Stimulated activated CD4-positive, alpha-beta T cell treated with anti-CD3 and anti-CD28 coated beads, Interleukin-1b, Interleukin-23, amount 100 ng/mL, for 1 hour (primary cell): ENCODE measurements at places on chromosomes 3 and 15.

- no peak for DNase-seq
Measured at GRCh38 chr3:72137865-72138861, 353.2 kb upstream of the PROK2 start.

DNA sequence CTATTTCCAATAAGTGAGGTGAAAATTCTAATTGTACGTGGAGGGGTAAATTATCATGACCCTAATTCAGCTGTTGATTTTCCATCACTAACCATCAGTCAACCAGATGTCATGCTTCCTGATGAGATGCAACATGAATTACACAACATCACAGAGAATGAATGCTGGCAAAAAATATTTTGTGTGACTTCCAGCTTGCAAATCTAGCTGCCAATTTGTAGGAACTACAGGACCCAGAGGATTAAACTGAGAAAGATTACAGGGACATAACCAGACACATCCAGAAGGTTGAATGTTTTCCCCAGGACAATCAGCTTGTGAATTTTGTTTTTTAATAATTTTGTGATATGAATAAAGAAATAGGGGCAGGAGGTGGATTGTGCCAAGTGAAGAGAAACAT lies 349.0 kb upstream of the ATP10A start:
- DNase-seq, result no peak

DNA sequence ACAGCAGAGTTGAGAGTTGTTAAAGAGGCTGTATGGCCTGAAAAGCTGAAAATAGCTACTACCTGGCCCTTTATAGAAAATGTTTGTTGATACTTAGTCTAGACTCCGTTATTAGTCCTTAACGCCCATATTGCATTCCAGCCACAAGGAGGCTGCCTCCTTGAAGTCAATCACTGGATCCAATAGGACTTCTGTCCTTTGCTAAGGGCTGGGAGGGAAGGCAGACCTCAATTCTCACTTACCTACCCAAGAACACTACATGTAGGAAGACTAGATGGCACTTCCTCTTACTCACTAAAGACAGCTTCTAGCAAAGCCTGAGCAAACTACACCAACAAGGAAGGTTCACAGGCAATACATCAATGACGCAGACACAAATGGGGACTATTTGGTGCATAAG lies 139.5 kb upstream of the HACD2 start:
- no peak for DNase-seq

GRCh38 chr3:30964612-30965011 lies 70.2 kb upstream of the GADL1 start:
- no peak for DNase-seq

- no peak for DNase-seq
Measured at GRCh38 chr3:56737006-56737405, 53.9 kb upstream of the TASOR start.

- no peak for DNase-seq
Measured at GRCh38 chr3:189502676-189503257, 128.4 kb upstream of the TP63 start.

GRCh38 chr3:133989936-133990702 lies 39.6 kb downstream of the SLCO2A1 start:
- DNase-seq, result no peak

DNA sequence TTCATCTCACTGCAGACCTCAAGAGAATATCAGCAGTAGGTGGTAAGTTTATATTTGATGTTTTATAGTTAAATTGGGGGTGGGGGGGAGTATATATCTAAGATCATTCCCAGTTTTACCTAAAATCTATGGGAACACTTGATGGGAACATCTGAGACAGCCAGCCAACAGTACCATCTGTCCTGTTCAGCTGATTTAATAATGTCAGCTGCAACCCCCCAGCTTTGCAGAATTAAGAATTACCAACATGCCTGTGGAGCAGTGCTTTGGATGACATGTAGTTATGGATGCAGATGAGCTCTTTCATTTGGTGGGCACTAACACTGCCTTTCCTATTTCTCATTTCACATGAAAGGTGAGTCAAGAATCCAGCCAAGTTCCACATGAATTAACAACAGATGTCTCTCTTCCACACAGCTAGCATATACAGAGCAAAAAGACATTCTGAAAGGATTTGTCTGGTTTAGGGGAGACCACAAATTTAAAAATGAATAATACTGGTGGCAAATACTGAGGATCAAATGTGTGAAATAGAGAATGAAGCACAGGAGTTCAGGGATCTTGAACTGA lies 76.2 kb downstream of the SETD5 start:
- DNase-seq, result no peak

GRCh38 chr15:91821458-91821857 lies 32.0 kb upstream of the SLCO3A1 start:
- DNase-seq, result no peak

GRCh38 chr15:89167267-89168176 lies 53.9 kb downstream of the RLBP1 start:
- no peak for DNase-seq

DNA sequence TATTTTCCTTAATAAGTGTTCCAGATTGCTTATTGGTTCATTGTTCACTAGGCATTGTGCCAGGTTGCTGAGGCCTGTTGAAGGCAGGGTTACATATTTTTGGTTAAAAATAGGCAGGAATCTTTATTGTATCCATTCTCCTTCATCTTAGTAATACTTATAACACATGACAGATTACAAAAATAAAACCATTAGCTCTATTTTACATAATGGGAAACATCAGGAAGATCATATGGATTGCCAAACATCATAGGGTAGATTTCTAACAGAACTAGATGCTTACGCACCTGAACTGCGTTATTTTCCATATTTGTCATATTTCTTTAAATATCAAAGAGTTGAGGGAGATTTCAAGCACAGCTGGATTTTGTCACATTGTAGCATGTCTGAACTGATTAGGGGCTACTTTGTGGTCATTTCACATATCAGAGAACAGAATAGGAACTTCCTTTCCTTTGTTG lies 462.9 kb upstream of the SGO1 start:
- no peak for DNase-seq

GRCh38 chr3:153599685-153600084 lies 437.7 kb downstream of the RAP2B start:
- DNase-seq, result no peak

DNA sequence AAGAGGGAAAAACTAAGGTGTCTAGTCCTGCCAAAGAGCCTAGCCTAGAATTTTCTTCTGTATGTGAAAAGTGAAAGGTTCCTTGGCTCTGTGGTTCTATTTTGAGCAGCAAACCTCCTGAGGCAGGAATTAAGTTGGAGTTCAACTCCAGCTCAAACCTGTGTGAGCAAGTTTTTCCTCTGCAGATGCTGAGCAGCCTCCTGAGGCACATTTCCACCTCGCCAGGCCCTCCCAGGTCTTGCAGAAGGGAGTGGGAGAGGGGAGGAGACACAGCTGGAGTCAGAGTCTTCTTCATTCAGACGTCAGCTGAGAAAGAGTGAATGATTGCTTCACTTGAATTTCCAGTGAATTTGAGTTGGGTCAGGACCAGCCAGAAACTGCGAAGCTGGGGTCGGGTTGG lies 69.5 kb upstream of the ETV5 start:
- DNase-seq, result no peak

DNA sequence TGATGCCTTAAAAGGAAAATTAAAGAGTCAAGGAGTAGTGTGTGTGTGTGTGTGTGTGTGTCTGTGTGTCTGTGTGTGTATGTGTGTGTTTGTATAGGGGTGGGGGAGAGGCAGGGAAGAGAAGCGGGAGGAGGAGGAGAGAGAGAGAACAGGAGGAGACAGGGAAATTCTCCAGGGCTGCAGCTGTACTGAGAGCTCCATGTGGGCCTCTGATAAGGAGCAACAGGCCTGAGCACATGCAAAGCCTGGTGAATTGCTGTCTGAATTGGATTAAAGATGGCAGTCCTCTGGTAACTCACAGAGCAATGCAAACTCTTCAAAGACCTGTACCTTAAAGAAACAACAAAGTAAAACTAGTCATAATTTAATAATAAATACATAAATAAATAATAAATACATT lies 70.6 kb downstream of the SEMA6D start:
- no peak for DNase-seq

DNA sequence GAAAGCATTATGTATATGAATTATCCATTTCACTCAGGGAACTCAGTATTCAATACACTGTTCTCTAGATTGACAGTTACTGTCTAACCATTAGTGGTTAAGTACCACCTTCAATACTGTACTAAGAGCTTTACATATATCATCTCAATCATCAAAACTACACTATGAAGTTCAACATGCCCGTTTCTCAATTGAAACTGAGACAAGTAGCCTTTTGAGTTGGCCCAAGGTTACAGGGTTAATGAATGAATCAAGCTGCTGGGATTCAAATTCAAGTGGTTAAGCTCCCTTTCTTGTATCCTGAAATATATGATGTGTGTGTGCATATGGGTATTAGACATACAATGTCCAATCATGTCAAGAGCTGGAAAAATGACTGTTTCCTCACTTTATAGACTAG lies 5.8 kb downstream of the TASOR start:
- no peak for DNase-seq

DNA sequence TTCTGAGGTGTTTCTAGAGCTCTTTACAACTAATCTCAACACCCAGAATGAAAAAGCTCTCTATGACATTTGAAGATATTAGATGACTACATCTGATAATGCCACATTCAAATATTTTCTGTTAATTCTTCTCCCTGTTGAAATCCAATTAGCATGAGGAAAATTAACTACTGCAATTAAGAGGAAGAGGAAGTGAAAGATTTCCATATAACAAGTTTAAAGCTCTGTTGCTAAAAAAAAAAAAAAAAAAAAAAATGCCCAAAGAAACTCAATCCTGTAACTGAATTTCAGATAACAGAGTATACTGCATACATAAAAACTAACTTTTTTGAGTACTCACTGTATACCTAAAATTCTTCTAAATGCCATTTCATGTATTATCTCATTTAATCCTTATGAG lies 109.8 kb downstream of the TNIK start:
- DNase-seq, result no peak

GRCh38 chr3:129820587-129820986 lies 72.9 kb downstream of the TMCC1 start:
- no peak for DNase-seq

GRCh38 chr3:140595295-140595694 lies 82.6 kb upstream of the TRIM42 start:
- DNase-seq, result no peak

GRCh38 chr3:170563712-170564423 lies 22.0 kb downstream of the SLC7A14 start:
- DNase-seq, result no peak

- no peak for DNase-seq
Measured at GRCh38 chr3:69319652-69320051, 66.2 kb downstream of the FRMD4B start.

DNA sequence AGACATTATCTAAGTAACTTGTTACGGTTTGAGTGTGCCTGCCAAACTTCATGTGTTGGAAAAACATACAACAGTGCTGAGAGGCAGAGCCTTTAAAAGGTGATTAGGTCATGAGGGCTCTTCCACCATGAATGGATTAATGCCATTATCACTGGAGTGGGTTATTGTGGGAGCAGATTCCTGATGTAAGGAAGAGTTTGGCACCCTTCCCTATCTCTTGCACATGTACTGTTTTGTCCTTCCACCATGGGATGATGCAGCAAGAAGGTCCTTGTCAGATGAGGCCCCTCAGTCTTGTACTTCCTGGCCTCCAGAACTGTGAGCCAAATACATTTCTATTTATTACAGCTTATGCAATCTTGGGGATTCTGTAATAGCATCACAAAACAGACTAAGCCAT lies 413.9 kb downstream of the EPHA3 start:
- no peak for DNase-seq

- DNase-seq, result no peak
Measured at GRCh38 chr3:121111914-121112612, 204.1 kb downstream of the STXBP5L start.

GRCh38 chr3:133943639-133944141 lies 48.0 kb upstream of the RAB6B start:
- no peak for DNase-seq

GRCh38 chr3:115623044-115623868 lies at the start of gene GAP43:
Gene GAP43 (plus strand): TSS chr3:115623510. CDS start chr3:115623690, 180 bp downstream.
- DNase-seq, result no peak

- DNase-seq, result no peak
Measured at GRCh38 chr3:129756871-129757270, 136.6 kb downstream of the TMCC1 start.

GRCh38 chr15:31270767-31271166 lies 55.9 kb upstream of the KLF13 start:
- DNase-seq, result no peak
